Cerebellar nuclear complex (tissue), 1 donor: ENCODE measurements at places on chromosomes 6 and 20.
A peak's percentile ranks its signal among the peaks of the same experiment; 100 is the strongest.

DNA sequence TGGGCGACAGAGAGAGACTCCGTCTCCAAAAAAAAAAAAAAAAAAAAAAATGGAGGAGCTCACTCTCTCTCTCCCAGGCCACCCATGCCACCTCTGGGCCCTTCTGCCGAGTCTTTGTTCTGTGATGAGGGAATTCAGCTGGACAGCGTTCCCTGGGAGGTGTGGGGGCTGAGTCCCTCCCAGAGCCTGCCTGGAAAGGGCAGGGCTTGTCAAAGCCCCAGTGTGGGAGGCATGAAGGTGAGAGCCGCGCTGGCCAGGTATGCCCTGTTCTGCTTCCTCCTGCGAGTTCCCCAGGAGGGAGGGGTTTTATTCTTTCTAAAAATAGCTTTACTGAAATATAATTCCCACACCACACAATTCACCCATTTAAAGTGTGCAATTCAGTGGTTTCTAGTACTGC is 69.6 kb downstream of the TMEM242 start:
- DNase-seq = no peak

DNA sequence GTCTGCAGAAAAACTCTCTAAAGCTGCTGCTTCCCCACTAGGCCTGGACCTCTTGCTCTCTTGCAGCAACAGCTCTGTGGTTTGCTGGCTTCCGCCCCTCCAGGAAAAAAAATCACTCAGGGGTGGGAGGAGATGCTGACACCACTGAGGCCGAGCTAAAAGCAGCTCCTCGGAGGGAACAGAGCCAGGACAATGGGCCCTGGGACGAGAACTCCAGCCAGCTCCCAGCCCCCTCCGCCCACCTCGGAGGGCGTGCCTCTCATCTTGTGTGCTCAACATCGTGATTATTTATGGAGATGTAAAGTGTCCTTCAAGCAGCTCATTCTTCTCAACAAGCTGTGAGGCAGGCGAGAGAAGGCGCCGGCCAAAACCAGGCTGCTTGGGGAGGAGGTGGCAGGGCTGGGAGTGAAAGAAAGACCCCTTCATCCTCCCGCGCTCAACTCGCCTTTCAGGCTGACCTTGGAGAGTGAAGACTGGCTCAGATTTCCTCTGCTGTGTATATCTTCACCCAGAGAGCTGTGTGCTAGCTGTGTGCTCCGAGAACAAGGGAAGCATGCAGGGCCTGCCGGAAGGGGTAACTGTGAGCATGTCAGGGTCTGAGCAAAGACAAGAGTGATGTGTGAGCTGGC is 53.5 kb upstream of the LRFN2 start:
- no peak for DNase-seq

- DNase-seq = no peak
Measured at GRCh38 chr6:41344876-41345275, 9.5 kb downstream of the NCR2 start.

DNA sequence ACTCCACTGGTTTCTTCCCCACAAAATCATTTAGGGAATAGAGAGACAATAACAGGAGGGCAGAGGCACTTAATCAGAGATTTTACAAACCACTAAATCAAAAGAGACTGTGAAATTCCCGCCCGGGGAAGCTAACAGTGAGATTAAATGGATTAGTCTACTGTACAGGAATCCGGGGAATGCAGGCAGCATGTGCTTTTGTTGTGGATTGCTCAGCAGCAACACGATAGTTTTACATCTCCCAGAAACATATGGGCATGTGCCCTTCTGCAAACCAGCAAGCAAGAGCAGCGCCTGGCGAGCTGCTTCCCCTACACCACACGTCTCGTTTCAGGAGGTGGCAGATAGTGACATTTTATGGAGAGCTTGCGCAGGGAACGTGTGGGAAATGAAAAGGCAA is 382.3 kb downstream of the CD83 start:
- no peak for DNase-seq

DNA sequence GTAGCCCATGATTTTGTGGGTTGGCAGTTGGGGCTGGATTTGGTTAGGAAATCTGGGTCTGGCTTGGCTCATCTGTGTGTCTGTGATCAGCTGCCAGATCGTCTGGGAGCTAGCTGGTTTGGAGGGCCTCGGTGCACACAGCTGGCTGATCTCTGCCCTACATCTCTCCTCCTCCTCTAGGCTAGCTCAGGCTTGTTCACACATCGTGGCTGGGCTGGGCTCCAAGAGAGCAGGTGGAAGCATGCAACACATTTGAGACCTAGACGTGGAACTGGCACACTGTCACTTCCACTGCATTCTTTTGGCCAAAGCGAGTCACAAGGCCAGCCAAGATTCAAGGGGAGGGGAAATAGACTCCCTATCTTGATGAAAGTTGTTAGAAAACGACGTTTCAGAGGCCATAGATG is 15.9 kb downstream of the NDUFAF5 start:
- DNase-seq = peak; percentile 90

DNA sequence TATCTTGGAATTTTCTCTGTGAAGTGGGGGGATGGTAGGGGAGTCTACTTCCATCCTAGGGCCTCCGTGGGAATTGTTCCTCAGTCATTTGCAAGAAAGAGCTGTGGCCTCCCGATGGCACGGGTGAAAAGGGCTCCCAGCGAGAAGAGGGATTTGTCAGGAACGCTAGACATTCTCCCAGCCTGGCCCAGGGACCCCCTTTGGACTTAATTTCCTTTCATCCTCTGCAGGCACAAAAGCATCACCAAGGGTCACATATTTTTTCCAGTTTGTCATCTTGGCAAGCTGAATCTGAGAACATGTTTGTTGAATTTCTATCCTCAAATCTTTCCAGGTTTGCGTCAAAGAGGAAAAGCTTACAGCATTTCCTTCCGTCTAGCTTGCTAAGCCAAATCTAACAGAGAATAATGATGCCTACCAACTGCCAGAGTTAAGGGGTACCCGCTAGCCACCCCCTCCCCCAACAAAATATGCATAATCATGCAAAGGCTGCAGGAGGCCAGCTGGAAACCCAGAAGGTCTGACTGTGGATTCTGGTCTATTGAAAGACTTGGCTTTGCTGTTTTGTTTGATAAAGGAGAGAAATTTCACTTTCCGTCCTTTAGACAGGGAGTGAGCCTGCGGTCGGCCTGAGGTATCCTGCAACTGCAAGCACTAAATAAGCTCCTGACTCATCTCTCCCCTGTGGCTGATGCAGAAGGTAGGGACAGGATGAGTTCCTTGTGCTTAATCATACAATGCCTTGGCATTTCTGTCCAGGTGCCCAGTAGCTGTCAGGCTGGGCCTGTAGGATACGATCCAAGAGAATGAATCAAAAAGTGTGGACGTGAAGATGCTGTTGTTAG is 23.1 kb downstream of the PSMG4 start:
- DNase-seq = no peak

DNA sequence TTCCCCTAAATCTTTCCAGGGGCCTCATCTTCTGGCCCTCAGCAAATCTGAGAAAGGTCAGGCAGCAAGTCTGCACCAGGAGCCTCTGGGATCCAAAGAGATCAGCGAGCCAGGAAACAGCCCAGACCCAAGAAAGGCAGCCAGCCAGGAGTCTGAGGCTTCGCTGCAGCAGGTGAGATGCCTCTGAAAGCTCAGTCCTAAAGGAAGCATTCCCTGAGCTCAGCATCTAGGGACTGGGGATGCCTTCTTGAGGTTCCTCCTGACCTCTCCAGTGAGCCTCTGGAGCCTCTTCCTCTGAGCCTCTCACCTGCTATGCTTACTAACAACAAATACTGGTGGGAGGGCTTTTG is 118.8 kb upstream of the MAFB start:
- no peak for DNase-seq

DNA sequence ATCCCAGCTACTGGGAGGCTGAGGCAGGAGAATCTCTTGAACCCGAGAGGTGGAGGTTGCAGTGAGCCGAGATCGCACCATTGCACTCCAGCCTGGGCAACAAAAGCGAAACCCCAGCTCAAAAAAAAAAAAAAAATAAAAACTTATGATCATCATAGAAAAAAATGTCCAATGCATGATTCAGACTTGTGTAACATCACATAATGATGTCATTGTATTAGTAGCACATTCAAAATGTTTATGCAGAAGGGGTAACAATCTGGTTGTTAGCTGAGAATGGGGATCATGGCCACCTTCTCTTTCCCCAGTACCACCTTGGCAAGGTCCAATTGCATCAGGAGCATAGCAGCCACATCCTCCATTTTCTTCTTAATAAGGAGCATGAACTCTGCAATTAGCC is 137.6 kb upstream of the MARCKS start:
- no peak for DNase-seq

DNA sequence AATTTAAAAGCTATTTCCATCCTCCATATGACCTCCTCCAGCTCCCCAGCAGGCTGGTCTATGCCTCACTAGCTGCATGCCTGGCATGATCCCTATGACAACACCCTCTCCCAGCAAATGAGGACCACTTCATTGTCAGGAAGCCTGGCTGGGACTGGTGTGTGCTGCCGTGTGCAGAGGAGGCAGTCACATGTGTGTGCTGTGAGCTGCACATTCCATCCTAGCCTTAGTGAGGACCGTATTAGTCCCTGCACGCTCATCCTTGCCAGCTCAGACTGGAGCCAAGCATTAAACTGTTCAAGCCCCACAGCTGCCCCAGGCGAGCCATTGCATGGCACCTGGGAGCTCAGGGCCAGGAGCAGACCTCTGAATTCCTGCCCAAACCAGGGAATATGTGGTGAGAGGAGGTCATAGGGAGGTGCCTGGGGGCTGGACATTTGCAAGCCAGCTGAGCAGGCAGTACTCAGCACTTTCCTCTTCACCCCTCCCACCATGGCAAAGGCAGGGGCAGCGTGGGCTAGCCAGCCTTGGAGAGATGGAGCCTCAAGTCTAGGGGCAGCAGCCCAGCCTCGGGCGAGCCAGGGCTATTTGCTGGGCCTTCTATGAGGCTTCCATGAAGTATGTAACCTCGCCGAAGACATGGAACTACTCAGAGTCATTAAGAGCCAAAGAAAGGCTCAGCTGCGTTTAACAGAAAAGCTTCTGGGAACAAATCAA is 8.7 kb upstream of the CCN5 start:
- no peak for DNase-seq

DNA sequence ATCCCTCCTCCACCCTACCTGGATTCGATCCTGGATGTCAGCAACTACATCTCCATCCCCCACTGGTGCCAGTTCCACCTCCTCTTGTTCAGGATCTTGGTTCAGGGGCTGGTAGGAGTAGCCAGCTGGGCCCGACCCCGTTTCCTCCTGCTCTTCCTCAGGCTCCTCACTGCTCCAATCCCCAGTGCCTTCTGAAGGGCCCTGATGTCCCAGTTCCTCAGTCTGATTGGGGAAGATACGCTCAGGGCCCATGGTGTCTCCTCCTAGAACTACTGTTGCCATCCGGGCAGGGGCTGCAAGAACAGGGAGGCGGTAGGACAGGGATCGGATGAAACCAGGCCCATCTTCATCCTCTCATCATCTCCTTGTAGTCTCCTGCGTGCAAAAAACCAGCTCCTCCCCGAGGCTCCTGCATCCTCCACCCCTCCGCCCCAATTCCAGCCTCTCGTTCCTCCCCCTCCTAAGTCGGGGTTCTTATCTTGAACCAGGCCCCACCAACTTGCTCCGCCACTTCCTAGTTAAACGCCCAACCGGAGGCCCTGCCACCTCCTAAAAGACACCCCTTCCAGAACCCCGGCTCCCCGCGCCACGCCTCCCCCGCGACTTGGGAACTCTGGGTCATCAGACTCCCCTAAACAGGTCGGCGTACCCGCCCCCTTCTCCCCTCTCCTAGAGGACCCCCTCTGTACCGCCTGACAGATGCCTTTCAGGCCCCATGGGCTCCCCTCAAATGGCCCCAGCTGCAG is 476 bp downstream of the MEA1 start:
- DNase-seq = no peak

GRCh38 chr6:154509421-154510143 is 903 bp downstream of the CNKSR3 start:
- DNase-seq = no peak

- no peak for DNase-seq
Measured at GRCh38 chr20:19713822-19714578, 44.1 kb upstream of the RIN2 start.

DNA sequence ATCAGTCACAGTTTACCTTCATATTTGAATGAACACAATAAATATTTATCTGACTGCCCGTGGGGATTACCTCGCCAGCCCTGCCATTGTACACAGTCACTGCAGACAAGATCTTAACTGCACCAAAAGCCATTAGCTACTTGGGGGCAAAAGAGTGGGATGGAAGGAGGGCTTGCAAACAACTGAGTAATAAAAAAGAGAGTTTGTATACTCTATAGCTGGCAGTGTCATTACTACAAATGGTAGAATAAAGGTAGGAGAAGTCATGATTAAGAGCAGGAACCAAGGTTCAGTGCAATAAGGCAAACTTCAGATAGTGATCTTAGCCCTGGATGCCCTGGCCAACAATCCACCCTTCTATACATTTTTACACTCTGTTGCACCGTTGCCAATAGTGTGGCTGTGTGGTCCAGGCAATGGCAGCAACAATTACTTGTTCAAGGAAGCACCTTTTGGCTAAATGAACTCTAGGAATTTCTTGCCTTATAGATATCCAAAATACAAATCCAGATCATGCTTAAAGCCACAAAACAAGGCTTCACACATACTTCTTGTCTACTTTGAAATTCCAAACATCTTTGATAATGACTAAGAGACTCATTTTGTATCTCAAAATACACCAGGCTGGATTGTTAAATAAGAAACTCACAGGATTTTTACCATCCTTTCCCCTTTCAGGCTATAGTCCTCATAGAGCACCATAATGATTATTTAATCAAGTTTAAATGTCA is 955.4 kb upstream of the ADGRB3 start:
- DNase-seq = no peak

DNA sequence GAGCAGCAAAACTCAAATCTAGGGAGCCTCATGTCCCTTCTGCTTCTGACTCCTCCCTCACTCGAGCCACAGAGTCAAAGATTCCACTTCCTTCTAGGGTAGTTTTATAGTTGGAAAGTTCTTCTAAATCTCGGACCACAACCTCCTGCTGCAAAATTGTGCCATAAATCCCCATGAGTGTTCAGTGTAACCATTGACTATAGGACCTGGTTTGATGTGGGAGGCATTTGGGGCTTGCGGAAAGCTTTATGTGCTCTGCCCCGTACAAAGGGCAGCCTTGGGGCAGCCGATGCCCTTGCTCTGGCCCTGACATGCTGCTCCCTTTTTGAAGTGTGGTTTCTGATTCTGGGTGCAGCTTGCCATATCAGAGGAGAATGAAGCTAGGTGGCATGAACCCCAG is 43.6 kb upstream of the IER3 start:
- DNase-seq = no peak

DNA sequence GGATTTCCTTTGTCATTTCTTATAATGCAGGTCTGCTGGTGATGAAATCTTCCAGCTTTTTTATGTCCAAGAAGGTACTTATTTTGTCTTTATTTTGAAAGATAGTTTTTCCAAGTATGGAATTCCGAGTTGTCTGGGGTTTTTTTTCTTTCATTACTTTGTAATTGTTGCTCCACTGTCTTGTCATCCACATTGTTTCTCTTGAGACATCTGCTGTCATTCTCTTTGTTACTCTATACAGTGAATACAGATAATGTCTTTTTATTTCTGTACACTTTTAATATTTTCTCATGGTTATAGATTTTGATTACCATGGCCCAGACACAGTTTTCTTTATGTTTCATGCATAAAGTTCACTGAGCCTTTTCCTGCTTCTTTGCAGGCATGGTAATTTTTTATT is 133.1 kb downstream of the SYCP2 start:
- no peak for DNase-seq
